Brain (organoid and tissue), 16 donors: ENCODE measurements at places on chromosomes 12 and 14. TPM values are rescaled to one million over a fixed set of nuclear protein-coding genes. Genes with fewer than 3 reads are reported as not detected.

TSPAN9 gene
- 9.1 TPM for polyA plus RNA-seq

DNA sequence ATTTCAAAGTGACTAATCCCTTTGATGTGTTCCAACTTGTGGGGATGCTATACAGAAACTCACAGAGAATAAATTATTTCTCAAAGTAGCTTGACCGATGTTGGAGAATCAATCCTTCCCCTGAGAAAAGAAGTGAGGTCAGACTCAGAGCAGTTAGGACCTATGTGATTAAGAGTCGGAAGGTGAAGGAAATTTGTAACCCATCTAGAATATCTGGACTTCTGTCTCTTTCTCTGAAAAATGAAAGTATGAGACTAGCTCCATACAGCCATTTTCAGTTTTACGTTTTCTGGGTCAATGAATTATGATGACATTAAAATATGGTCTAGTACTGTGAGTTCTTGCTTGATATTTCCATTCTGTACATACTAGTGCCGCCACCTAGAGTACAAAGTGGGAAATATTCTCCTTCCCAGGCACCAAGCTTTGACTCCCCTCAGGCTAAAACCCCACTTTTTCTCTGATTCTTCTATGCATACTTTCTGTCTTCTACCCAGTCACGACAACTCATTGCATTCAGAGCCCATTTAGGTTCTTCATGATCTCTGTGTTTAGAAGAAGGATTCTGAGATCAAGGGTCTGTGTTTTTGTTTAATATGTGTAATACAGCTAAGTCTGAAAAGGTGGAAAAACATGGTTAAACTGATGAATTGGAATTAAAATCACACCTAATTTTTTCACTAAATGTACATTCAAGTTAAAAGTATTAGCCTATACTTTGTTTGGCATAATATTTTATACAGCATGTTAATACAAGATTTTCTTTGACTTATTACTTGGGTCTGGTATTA, 6.9 kb upstream of the NTS start:
- DNase-seq, result peak; percentile 45

DNA sequence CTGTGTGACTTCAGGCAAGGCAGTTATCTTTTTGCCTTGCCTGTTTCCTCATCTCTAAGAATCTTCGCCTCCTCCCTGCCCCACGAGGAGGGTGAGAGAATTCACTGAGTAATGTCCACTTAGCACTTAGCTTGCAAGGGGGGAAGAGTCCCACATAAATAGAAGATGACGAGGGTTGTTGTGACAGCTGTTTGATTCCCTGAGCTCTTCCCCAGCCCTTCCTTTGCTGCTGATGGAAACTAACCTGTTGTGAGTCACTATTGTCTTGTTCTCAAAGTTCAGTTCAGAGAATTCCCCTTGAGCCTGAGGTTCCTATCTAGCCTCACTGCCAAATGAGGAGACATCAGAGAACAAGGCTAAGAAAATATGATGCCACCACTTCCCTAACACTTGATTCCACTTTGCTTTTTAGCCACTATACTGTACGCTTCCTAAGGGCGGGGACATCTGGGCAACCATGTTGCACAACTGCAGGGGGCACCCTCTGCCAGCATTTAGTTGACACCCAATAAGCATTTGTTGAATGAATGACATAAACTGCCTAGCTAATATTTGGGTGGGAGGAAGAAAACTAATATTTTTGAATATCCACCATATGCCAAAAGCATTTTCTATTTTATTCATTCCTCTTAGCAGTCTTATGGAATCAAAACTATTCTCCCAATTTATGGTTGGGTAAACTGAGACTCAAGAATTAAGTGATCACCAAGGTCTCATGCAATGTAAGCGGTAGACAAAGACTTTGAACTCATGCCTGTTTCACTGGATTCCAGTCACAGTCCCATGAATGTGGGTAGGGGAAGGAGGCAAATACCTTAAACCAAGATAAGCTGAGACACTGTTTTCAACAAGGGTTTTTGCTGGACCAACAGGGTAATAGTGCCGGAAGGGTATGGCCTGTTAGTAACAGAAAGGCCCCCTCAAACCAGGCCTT, 77.6 kb downstream of the ZFP36L1 start:
- DNase-seq, result no peak

PAPLN gene
- polyA plus RNA-seq, result 2.2 TPM

DNA sequence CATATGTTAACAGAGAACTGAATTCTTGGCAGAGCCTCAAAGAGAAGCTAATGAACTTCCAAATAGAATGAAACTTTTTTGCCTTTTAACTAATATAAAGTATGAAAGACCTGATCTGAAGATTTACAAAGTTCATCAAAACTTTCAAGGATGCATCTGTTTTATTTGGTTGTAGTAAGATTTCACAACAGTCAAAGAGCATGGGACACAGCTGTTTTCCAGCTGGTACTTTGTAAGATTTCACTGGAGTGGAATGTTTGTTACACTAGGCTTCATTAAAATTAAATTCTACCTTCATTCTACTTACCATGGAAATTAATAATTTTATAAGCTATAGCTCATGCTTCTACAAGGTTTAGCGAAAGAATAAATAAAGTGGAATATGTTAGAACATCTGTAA, 351.2 kb downstream of the SLC6A15 start:
- no peak for DNase-seq

DNA sequence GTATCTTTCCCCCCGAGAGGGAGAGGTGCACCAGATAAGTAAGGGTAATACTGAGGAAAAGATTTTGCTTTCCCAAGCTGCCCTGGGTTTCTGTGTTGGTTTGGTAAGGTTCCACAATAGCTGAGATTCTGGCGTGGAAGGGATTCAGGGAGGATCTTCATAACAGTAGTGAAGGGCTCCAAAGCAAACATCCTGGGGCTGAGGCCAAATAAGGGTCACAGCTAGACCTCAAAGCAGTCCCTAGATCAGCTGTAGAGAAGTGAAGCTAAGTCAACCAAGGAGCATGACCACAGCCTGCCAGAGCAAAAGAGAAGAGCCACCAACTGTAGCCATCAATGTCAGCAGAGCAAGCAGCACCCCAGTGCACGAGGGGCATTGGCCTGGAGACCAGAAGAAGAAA, 73.2 kb upstream of the SLC35F4 start:
- DNase-seq, result no peak

GRCh38 chr12:106893451-106893850, 62.3 kb upstream of the TMEM263 start:
- DNase-seq, result no peak

IPO8 gene
- 22.2 TPM for polyA plus RNA-seq

GRCh38 chr14:70857496-70857890, 48.2 kb upstream of the MAP3K9 start:
- no peak for DNase-seq

GPR132 gene
- polyA plus RNA-seq, result 0.14 TPM

NUAK1 gene
- 11.5 TPM for polyA plus RNA-seq

KRT82 gene
- not detected for polyA plus RNA-seq

DNA sequence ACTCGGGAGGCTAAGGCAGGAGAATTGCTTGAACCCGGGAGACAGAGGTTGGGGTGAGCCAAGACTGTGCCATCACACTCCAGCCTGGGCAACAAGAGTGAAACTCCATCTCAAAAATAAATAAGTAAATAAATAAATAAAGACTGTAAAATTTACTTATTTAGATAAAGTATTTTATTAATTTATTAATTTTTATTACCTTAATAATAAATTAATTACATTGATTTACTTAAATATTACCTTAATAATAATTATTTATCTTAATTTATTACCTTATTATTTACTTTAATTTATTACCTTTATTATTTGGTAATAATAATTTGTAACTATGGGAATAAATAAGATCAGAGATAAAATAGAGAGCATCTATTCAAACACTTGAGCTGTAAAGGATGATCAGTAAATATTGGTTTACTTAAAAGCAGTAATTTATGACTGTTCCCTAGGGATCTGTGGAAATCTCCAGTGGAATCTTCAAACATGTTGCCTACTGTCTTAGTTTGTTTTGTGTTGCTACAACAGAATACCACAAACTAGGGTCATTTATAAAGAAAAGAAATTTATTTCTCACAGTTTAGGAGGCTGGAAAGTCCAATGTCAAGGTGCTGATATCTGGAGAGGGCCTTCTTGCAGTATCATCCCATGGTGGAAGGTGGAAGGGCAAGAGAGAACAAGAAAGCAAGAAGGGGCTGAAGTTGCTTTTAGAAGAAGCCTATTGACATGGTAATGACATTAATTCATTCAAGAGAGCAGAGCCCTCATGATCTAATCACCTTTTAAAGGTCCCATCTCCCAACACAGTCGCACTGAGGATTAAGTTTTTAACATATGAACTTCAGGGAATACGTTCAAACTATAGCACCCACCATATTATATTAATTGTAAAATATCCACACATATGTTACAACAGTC, 37.1 kb downstream of the SOCS2 start:
- DNase-seq, result no peak

DNA sequence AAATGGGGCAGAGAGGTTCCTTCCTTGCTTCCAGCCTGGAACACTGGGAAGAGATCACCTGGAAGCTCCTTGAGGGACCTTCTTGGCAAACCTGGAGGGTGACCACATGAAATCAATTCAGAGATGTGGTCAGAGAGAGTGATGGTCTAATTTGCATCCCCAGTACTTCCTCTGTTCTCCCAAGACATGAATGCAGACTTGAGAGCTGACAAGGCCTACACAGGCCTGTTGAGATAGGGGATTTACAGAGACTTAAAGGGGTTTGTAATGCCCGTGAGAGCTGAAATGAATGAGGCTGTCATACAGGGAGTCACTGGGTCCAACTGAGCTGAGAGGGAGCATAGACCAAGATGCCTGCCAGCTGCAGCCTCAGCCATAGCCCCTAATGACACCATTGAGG, 45.1 kb downstream of the TMX1 start:
- no peak for DNase-seq

DNA sequence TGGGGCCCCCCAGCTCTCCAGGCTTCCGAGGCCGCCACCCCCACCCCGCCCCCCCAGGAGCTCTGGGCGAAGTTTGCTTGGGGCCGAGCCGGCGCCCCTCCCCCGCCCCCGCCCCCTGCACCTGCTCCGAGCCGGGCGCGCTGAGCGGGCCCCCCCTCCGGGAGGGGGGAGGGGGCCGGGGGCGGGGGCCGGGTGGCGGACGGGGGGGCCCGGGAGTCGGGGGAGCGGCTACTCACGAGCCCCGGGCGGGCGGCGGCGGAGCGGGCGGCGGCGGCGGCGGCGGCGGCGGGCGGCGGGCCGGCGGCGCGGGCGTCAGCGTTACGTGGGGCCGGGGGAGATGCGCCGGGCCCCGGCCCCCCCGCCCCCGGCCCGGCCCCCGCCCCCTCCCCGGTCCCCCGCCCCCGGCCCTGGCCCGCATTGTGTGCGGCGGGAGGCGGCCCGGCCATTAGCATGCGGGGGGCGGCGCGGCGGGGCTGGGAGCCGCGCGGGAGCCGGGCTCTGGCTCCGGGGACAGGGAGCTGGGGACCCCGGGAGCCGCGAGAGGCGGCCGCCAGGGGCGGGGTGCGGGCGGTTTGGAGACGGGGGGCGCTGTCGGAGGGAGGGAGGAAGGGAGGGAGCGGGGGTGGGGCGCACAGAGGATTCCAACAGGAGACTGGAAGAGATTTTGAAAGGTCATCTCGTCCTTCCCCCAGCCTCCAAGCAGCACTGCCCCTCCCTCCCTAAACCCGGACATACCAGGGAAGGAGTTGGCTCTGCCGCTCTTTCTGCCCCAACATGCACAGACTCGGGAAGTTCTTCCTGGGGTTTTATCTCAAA, at the start of gene ZNF219:
Gene ZNF219 (minus strand): TSS at position 580 of the 816 bp plus-strand sequence. CDS start 5,064 bp downstream, outside the sequence.
- peak; percentile 74 for DNase-seq
